ENCODE measurements at places on chromosomes 1 and 21.

- DNase-seq: no peak
Measured at GRCh38 chr1:203492082-203492747, 1.7 kb upstream of the OPTC start.

- DNase-seq: no peak
Measured at GRCh38 chr1:5728663-5729355, 263.4 kb downstream of the NPHP4 start.

- DNase-seq: no peak
Measured at GRCh38 chr1:115729756-115730155, 38.8 kb downstream of the CASQ2 start.

GRCh38 chr1:8945568-8945967 lies at the start of gene CA6:
TSS of gene CA6 (plus strand) at chr1:8945868. CDS start at chr1:8945887, 19 bp downstream.
- DNase-seq: no peak

GRCh38 chr1:109539676-109540075 lies at the start of gene GPR61:
TSS of gene GPR61 (plus strand) at chr1:109539872. CDS start at chr1:109543023, 3,151 bp downstream.
- DNase-seq: no peak

DNA sequence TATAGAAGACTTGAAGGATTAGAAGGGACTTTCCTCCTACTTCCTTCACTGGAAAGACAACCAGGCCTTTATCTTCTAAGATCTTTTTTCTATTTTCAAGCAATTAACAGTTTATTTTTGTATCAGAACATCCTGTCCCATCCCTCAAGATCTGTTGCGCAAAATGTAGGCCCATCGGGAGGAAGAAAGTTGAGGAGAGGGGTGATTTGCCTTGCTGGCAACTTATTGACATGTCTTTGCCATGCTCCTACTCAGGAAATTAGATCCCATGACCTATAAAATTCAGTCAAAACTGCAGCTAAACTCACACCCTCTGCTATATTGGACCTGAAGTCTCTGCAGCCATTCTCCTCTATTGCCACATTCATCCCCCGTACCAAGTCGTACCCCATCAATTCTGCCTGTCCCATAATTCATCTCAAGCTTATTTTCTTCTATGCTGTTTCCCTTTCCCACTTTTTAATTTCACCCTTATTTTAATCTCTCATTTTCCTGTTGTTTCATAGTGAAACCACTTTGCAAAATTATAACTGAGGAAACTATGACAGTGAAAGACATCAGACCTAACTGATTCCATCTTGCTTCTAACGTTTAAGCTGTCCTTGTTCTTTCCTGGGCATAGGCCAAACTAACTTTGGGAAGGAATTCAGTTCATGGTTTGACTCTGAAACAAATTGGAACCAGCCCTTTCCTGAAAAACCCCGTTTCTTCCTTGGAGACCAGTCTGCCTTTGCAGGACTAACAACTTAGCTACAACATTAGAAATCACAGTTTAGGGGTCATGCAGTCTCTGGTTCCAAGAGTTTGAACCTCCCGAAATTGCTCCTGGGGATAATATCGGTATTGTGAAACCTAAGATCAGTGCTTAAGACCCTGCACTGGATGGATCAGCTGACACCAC lies 195.7 kb upstream of the PTBP2 start:
- DNase-seq: no peak

GRCh38 chr1:233791721-233792120 lies 112.8 kb upstream of the SLC35F3 start:
- no peak for DNase-seq

DNA sequence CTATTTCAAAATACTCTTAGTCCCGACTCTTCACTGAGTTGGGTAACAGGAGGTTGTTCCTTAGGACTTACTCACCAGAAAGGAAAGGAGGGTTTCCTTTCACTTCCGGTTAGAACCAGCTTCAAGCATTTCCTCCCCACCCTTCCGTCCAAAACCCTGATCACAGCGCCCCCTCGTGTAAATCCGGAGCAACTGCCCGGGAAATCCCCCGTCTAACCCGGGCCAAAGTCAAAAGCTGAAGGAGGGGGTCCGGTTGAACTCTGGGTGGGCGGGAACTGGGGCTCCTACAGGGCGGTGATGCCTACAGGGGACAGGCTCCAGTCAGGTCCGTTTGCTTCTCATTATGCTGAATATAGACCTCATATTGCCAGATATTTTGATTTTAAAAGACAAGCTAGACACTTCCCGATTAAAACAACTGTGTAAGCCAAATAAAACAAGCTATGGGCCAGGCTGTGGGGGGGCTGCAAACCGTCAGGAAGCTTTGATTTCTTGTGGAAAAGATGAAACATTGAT lies 15.0 kb upstream of the MTARC2 start:
- peak; percentile 54 for DNase-seq

DNA sequence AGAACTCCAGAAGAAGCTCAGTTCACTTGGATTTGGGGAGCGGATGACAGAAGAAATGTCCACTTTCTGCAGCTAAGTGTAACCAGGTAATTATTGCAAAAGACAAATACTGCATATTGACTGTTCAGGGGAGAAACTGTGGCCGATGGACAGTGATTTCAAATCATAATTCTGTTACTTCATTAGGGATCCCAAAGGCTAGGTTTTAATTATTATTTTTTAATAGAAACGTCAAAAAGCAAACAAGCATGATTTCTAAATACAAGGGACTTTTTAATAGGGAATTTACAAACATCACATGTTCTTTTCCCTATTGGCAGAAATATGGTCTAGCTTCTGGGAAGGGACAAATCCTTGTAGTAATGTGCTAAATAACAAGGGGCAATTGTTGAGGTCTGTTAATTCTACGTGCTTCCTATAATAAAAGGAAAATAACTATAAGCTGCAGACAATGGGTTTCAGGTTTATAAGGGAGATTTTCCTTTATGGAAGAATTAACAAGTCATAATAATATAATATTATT lies 15.5 kb downstream of the DIPK1A start:
- DNase-seq: no peak

DNA sequence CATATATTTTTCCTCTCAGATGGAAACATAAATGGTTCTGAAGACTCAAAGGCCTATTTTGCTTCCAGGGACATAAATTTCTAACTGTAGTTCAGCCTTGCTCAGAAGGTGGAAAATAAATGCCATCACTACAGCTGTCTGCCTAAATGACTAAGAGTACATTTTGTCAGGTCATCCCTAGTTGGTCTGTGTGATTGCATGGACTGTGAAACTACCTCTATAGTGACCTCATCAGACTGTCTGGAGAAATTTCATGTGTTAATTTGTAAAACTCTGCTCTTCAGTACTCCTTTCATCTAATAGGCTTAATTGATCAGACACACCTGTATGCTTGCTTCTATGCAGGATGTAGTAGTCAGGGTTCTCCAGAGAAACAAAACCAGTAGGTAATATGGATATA lies 886.9 kb downstream of the AMY1C start:
- no peak for DNase-seq

DNA sequence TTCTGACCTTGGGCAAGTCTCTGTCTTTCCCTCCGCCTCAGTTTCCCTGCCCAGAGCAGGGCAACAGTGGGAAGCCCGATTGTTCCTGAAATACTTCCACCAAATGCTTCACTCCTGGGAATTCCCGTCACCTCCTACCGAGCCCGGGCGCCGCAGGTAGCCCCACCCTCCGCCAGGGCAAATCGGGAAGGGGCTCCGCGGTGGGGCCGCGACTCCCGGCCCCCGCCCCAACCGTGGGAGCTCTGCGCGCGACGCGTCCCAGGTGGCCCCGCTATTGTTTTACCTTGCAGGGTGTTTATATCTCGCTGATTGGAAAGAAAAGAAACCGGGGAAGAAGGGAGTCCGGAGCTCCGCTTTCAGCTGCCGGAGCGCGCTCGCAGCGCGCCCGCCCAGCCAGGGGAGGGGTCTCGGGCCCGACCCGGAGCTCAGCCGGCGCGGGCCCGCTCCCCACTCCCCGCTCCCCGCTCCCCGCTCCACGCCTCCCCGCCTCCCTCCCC lies 407 bp downstream of the IGSF3 start:
- DNase-seq: no peak

GRCh38 chr1:225765982-225766674 lies 11.5 kb upstream of the SRP9 start:
- no peak for DNase-seq

DNA sequence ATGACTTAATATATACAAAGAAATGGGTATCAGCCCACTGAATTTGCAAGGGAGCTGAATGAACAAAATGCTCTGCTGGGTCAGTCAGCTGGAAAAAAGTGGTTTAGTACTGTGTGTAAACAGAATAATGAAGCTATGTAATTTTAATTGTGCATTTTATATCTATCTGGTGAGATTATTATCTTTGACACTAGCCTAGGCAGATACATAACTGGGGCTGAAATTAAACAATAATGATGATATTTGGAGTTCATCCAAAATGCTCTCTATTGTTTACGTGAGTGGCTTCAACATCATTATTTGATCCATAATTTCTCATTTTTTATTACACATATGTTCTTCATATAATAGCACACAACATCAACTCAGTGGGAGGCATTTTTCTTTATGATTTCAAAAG lies 208.5 kb upstream of the SNX7 start:
- no peak for DNase-seq

DNA sequence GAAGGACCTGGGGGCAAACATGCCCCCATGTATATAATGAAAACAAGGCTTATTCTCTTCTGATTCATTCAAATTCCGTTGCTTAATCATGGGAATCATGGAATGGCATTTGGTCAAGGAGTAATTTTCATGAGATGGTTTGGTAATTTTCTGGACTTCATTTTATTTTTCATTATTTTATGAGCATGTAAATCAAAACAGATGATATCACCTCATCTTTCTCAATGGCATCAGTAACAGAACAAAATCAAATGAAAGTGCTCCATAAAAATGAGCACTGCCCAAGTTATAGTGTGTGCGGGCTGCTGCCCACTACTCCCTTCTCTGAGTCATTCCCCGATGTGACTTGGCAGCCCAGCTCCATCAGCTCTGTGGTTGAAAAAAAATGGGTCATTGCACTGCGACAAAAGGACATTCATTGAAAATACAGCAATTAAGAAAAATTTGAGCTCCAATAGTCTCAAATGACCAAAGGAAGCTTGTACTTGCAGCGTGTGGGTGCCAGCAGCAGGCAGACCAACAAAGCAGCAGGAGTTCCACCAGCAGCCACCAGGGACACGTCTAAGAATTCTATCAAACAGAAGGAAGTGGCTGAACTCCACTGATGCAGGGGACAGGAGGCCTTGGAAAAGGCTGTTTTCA lies 84.3 kb upstream of the VAV3 start:
- DNase-seq: no peak

DNA sequence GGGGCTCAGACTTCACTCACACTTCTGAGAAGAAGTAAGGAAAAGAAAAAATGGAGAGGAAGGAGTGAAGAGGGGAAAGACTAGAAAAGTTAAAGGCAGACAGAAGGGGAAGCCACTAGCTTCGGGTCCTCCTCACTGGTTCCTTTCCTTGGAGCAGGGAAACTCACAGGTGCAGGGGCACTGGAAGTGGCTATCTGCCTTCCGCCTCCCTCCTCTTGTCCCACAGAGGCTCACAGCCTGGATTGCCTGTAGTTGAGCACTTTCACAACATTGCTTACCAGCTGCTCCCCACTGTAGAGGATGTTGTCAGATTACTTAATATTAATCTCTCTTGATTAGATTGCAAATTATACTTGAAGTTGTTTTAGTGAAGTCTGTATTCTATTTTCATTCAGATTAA lies 21.6 kb upstream of the ABCA4 start:
- DNase-seq: no peak

DNA sequence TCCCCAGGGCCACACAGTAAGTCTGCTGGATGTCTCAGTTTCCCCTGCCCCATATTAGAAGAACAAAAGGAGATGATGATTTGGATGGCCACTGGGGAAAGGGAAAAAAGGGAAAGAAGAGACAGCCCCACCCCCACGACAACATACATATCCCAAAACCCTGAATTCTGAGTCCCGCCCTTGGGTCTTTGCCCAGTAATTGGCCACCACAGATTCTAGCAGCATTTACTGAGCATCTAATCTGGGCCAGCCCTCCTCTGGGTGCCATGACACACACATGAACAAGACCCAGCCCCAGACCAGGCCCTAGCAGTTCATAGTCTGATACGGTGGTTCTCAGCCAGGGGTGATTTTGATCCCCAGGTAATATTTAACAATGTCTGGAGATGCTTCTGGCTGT lies 5.2 kb upstream of the TTC4 start:
- no peak for DNase-seq

- DNase-seq: no peak
Measured at GRCh38 chr1:226497991-226498639, 50.4 kb upstream of the STUM start.

DNA sequence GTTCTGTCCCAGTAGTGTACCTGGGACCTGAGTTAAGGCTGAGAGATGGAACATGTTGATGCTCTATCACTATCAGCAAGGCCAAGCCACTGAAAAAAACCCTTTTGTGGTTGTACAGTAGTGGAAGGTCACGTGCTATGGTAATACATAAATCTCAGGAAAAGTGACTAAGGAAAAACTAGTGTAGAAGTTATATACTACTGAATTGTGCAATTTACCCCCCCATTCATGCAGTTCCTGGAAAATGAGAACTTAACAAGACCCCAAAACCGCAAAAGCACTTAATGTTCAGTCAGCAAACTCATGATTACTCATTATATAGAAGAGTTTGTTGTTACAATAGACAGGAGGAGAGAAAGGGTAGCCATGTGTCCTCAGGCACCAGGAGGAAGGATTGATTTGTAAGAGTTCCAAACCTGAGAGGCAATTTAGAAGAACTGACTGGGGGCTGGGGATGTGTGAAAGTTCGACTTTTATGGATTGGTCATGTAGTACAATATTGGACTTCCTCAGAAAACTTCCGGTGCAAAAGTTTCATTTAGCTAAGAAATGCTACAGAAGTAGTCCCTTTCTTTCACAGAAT lies 91.6 kb downstream of the RGL1 start:
- DNase-seq: no peak

DNA sequence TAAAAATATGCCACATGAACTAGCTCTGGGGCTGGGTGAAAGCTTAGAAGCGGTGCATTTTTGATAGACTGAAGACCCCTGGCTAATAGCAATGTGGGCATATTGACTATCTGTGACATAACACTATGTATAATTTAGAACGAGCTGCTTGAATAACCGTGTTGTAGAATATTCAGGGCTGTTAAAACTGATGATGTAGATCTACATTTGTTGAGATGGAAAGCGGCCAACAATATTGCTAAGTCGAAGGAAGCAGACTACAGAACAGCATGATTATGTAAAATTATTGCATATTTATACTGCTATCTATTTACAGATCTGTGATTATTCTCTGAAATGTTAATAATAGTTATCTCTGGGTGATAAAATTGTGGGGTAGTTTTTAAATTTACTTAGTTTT lies 41.1 kb upstream of the BCL10 start:
- no peak for DNase-seq

- no peak for DNase-seq
Measured at GRCh38 chr21:28100366-28100765, 892.3 kb downstream of the LTN1 start.

- DNase-seq: no peak
Measured at GRCh38 chr21:34836103-34836932, 167.5 kb downstream of the CLIC6 start.

GRCh38 chr1:84293766-84294165 lies 7.7 kb upstream of the SAMD13 start:
- DNase-seq: no peak

- peak; percentile 57 for DNase-seq
Measured at GRCh38 chr1:19582318-19582717, 61.8 kb upstream of the NBL1 start.

DNA sequence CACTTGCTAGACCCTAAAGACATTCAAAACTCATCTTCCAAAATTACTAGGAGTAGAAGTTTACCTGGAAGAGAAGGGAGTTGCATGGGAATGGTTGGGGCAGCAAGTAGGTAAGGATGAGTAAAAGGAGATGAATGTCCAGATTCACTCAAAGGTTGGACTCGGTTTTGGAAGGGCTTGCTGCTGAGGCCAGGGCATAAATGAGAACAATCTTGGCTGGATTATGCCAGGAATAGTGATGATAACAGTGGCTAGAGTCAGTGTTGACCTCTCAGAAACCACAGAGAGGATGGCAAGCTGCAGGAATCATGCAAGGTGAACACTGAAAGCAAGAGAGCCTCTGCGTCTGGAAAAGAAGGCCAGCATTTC lies 43.4 kb downstream of the C8A start:
- DNase-seq: no peak
